ENCODE measurements at places on chromosomes 13 and 19. TPM values are rescaled to one million over a fixed set of nuclear protein-coding genes. Genes with fewer than 3 reads are reported as not detected.

CIC gene
- 28.6 TPM for polyA plus RNA-seq

SBSN gene
- not detected for polyA plus RNA-seq

DNA sequence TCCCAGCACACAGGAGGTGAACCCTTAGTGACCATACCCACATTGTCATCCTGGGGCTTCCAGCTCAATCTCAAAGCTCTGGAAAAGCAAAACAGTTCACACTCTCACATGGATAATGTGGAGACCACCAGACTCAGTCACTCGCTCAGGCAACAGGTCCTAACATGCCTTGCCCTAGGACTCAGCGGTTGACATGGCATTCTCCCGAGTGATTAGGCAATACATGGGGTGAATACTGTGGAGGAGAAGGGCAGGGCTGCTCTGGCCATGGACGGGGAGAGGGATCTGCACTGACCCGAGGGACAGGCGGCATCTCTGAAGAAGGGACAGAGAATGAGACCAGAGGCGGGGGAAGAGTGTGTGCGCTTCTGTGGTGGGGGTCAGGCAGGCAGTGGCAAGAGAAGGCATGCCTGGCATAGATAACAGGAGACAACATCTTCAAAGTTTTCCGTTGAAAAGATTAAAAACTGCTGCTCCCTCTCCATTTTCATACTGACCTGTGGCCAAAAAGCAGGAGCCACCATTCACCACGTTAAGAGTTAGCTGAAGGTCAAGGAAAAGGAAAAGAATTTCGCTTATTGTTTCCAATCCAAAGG is 44.5 kb upstream of the EPHX3 start:
- no peak for DNase-seq

UHRF1 gene
- 0.18 TPM for polyA plus RNA-seq

DNA sequence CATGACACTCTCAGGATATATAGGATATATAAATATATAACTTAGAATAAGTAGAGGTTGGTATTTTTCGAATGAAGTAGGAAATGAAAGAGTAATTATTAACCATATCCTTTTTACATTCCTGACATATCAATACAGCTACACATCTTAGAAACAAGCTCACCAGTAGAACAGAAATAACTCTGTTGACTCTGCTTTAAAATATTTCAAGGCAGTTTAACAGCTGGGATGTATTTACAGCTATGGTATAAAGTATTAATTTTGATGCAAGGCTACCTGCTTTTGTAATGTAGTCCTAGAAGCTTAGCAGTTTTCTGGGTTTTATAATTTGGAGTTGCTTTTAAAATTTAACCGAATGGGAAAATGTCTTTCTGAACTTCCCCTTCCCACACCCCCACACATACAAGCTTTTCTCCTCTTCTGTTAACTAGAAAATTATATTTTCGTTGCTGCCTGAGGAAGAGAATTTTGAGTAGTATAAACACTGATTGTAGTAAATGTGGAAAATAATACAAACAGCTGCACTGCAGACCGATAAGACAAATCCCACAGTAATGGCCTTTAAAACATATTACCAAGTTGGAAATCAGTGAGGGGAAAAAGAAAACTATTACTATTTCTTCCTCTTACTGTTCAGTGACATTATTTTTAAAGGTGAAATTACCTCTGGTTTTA is 147.7 kb downstream of the GGACT start:
- DNase-seq: no peak

DNA sequence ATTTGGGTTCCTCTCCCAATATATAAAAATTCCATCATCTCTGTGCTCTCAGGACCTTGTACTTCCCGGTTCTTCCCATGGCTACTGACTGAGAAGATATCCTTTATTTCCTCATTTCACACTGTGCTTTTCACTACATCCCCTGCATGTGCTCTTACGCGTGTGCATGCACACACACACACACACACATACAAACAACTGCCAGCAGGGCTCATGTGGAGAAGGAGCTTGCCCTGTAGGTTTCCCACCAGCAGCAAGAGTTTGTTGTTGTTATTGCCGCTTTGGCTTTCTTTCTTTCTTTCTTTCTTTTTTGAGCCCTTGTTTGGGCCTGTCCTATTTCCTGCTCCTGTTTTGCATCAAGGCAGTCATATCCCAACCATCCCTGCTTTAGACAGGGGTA is 43.6 kb downstream of the TEX26 start:
- DNase-seq: no peak

- DNase-seq: no peak
Measured at GRCh38 chr13:31418186-31418585, 218.4 kb downstream of the B3GLCT start.

FFAR1 gene
- not detected for polyA plus RNA-seq

TTC9B gene
- polyA plus RNA-seq: 0.11 TPM

PRODH2 gene
- polyA plus RNA-seq: not detected

GRCh38 chr13:100887729-100888151 is 213.1 kb upstream of the TMTC4 start:
- no peak for DNase-seq

- DNase-seq: peak; percentile 66
Measured at GRCh38 chr13:76708138-76708688, 178.0 kb downstream of the KCTD12 start.

DNA sequence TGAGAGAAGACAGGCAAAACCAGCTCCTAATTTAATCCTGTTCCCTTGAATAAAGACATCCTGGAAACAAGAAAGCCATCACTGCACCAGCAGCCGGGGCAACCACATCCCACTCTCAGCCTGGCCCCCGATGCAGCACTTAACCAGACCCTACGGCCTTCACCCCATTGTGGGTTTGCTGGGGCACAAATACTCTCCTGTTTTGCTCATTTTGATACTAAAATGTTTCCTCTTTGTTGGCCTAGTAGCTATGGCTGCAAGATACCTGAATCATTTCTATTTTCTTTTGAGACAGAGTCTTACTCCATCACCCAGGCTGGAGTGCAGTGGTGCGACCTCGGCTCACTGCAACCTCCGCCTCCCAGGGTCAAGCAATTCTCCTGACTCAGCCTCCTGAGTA is 28.4 kb downstream of the ANKRD27 start:
- no peak for DNase-seq

DNA sequence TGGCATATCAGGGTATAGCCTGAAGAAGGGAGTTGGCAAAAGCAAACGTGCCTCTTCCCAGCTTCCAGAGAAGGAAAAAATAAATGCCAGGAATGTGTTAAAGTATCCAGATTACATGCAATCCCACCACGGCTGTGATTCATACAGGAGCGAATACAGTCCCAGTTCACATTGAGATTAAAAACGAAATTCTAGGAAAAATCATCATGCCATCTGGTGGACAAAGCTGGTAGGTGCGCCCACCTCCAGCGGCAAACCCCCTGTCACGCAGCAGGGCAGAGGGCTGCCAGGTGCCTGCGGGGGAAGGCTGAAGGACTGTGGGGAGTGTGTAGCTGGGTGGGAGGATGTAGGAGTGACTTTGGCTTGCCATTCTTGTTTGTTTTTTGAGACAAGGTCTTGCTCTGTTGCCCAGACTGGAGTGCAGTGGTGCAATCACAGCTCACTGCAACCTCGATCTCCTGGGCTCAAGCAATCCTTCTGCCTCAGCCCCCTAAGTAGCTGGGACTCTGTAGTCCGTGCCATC is 6.4 kb upstream of the DMWD start:
- peak; percentile 75 for DNase-seq

- DNase-seq: no peak
Measured at GRCh38 chr19:29690842-29691241, 24.2 kb downstream of the C19orf12 start.

- DNase-seq: no peak
Measured at GRCh38 chr19:34269081-34269480, 14.7 kb downstream of the GARRE1 start.

- no peak for DNase-seq
Measured at GRCh38 chr19:5204212-5204611, 136.4 kb downstream of the PTPRS start.

GRCh38 chr19:16376649-16377048 is 52.0 kb downstream of the KLF2 start:
- peak; percentile 58 for DNase-seq

ZNF536 gene
- polyA plus RNA-seq: 2.5 TPM

DNA sequence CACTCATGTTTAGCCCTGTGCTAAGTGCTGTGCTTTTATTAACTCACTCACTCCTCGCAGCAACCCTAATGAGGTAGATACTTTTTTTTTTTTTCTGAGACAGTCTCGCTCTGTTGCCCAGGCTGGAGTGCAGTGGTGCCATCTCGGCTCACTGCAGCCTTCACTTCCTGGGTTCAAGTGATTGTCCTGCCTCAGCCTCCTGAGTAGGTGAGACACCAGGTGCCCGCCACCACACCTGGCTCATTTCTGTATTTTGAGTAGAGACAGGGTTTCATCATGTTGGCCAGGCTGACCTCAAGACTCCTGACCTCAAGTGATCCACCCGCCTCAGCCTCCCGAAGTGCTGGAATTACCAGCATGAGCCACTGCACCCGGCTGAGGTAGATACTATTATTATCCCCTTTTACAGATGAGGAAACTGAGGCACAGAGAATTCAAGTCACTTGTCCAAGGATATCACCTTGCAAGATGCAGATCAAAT is 2.5 kb downstream of the ITPKC start:
- DNase-seq: no peak

PCDH8 gene
- not detected for polyA plus RNA-seq

DNA sequence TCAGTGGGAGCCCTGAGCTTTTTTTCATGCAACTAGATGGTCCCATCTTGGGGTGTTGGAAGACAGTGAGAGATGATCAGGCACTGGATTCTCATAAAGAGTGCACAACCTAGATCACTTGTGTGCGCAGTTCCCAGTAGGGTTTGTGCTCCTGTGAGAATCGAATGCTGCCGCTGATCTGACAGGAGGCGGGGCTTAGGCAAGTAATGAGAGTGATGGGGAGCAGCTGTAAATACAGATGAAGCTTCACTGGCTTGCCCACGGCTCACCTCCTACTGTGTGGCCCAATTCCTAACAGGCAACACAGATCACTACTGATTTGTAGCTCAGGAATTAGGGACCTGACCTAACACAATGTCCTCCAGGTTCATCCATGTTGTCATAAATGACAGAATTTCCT is 43.6 kb upstream of the UBAC2 start:
- no peak for DNase-seq

RDH8 gene
- not detected for polyA plus RNA-seq

- DNase-seq: no peak
Measured at GRCh38 chr19:10776900-10777650, 58.9 kb downstream of the TMED1 start.

DNA sequence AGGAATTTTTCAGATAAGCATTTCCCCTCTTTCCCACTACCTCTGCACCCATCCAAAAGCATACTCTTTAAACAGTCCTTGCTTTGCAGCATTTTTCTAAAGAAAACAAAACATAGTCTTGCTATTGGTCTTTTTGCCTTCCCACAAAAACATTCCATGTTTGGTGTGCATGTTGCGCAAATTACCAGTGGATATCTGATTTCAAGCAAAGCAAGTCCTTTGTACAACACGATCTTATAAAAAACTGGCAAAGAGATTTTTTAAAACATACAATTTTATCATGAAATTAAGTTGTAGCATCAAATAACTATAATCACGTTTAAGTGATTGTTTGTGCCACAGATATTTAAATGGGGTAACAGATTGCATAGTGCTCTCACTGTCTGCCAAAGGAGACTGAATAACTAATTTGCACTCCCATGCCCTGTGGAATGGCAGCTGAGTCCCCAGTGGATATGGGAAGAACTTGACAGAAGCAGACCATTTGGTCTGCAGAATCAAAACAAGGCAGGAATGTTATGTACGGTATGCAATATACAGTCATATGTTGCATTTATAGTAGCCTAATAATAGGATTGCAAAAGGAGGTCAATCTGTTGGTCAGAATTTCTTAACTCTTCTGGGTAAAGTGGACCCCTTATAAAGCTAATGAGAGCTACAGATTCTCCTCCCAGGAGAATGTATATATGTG is 285.7 kb downstream of the TBC1D4 start:
- DNase-seq: no peak

KCNRG gene
- 0.27 TPM for polyA plus RNA-seq

VSTM2B gene
- polyA plus RNA-seq: not detected

DNA sequence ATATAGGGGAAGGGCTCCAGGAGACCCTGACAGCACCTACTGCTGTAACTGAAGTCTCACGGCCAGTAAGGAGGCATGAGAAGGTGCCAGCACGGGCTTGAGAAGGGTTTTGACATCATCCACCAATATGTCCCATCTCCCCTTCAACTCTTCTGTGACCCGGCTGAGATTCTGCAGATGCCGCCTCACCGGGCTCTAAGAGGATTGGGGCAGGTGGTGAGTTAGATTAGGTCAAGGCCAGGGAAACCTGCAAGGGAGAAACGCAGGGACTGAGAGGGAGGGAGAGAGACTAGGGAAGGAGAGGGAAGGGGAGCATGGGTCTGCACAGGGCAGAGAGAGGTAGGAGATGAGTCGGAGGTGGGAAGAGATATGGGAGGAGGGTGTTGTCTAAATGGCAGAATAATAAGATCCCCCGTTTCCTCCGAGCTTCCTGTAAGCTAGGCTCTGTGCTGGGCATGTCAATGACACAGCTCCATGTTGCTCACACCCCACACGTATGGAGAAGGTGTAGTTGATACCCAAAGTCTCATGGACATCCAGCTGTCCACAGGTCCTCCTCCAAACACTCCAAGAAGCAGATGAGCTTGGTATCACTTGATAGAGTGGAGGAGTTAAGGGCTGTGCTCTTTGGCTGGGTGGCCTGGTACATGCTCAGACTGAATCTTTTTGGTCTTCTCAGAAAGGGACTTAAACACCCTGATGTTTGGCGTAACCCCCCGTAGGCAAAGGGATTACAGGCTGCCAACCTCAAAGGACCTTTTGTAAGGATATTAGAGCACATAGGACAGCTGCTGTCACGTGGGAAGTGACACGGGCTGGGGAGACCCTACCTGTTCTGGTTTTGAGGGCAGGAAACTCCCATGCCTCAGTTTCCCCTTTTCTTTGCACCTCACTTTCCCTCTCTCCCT is 6.1 kb downstream of the TPRX1 start:
- DNase-seq: no peak

DNA sequence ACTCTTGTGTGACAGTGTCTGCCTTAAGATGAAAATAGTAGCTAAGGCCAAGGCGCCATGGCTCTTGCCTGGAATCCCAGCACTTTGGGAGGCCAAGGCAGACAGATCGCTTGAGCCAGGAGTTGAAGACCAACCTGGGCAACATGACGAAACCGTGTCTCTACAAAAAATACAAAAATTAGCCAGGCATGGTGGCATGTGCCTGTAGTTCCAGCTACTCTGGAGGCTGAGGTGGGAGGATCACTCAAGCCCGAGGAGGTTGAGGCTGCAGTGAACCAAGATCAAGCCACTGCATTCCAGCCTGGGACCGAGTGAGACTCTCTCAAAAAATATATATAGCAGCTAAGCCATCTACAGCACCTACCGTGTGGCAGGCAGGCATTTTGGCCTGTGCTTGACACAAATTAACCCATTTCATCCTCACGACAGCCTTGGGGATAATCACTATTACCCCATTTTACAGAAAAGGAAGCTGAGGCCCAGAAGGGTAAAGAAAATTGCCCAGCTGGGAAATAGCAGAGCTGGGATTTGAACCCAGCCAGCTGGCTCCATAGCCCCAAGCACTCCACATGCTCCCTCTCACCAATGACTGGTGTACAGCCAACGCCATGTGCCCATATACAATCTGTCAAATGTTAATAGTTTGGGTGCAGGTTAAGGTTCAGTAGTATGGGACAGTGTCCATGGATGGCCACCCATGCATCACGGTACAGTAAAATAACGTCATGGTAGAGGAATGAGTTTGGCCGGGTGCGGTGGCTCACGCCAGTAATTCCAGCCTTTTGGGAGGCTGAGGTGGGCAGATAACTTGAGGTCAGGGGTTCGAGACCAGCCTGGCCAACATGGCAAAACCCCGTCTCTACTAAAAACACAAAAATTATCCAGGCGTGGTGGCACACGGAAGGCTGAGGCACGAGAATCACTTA is 3.1 kb downstream of the SLC1A5 start:
- no peak for DNase-seq

- DNase-seq: no peak
Measured at GRCh38 chr13:35814605-35815011, 316.6 kb downstream of the DCLK1 start.
